ENCODE measurements at places on chromosomes 13 and 19.

GRCh38 chr13:26819046-26819445 lies 58.5 kb upstream of the GPR12 start:
- peak; percentile 22 for DNase-seq

DNA sequence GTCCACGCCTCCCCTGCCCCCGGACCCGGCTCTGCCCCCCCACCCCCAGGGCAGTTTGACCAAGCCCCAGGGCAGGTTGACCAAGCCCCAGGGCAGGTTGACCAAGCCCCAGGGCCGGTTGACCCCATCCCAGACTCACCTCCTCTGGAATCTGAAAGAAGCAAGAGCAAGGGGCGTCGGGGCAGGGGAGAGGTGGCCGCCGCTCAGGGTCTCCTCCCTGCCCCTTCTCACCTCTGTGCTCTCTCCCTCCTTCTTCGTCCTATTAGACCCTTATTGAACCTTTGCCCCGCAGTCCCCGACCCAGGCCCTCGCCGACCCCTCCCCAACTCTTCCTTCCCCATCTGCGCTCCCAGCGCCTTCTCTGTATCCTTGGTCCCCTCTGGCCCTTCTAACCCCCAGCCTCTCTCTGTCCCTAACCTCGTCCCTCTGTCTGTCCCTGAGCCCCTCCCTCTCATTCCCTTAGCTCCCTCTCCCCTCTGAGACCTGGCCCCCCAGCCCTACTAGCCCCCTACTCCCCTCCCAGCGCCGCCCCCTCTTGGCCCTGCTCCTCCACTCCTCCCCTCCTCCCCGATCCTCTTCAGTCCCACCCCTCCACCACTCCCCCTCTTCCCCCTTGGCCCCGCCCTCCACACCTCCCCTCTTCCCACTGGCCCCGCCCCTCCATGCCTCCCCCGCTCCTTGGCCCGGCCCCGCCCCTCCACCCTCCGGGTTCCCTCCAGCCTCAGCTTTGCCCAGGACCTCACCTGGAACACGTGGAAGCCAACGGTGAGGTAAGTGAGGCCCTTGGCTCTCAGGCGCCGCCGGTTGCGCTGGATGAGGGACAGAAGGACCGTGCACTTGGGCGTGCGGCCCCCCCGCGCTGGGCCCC lies 7.6 kb downstream of the CAPN12 start:
- DNase-seq = peak; percentile 81

DNA sequence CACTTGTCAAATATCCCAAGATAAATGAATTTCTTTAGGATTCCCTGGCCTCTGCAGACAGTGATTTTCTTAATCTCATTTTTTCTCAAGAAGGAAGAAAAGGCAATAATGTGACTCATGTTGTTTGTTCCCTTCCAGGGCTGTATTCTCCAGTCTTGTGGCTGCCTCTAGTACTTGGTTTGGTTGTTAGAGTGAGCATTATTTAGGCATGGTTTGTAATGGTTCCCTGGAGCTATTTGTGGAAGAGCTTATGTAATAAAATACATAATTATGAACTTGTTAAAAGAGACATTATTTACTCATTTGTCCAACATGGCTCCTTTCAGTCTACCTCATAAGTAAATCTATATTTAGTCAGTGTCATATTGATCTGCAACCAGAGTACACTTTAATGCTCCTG lies 270.4 kb downstream of the DCT start:
- DNase-seq = no peak

DNA sequence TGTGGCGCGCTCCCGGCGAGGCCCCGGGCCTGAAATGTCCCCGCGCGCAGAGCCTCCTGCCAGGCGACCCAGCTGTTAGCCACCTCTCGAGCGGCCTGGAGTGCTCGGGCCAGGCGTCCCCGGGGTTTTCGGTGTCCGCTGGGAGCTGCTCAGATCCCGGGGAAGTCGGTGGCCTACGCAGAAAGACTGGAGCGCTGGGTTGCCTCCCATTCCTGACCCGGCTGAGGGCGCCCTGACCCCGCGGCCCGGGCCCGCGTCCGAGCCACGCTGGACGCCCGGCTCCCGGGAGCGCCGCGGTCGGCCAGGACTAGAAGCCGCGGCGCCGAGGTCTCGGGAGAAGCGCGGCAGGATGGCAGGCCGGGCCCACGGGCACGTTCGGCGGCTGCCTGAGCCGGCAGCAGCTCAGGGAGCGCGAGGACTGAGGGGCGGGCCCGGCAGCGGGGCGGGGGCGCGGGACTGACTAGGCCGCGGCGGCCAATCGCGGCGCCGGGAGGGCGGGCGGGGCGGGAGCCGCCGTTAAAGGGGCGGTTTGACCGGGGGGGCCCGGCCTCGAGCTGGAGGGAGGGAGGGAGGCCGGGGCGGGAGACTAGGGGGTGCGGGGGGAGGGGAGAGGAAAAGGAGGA lies 1.3 kb upstream of the ZIC2 start:
- peak; percentile 89 for DNase-seq

DNA sequence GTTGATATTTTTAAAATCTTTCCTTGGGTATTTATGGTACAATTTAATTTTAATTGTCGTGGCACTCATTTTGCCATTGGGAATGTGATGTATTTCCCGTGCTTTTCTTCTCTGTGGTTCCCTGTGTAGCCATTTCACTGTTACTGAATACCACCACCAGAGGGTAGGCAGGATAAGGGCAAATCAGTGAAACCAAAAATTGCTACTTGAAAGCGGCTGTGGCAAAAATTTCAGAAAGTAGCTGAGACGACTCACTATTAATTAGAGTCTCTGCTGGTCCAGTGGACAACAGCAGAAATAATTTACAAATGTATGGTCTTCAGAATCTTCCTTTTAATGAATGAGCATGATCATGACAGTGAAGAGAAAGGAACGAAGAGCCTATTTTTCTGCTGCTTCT lies 34.4 kb upstream of the MIR17HG start:
- DNase-seq = no peak

GRCh38 chr13:97284558-97284957 lies 62.4 kb downstream of the MBNL2 start:
- no peak for DNase-seq

DNA sequence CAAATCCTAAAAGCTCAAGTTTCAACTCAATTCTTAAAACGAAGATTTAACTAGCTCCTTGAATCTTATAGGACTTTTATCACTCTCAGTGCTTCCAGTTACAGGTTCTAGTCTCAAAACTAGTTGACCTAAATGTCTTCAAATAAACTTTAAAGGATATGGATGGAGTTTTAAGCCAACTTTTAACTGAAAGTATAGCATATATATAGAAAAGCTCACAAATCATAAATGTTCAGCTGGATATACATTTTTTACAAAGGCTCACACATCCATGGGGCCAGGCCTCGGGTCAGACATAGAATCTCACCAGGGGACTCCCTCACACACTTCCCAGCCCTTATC lies 47.1 kb upstream of the ARHGEF7 start:
- DNase-seq = no peak

- DNase-seq = no peak
These were observed 9.5 kb downstream of the ADAMTSL5 start for GRCh38 chr19:1503089-1503924.

GRCh38 chr19:14337510-14337909 lies 43.7 kb upstream of the ADGRE5 start:
- DNase-seq = no peak

GRCh38 chr19:10936661-10937084 lies 8.1 kb downstream of the TIMM29 start:
- peak; percentile 83 for DNase-seq

GRCh38 chr19:2613507-2614295 lies 88.8 kb downstream of the GNG7 start:
- DNase-seq = peak; percentile 75

DNA sequence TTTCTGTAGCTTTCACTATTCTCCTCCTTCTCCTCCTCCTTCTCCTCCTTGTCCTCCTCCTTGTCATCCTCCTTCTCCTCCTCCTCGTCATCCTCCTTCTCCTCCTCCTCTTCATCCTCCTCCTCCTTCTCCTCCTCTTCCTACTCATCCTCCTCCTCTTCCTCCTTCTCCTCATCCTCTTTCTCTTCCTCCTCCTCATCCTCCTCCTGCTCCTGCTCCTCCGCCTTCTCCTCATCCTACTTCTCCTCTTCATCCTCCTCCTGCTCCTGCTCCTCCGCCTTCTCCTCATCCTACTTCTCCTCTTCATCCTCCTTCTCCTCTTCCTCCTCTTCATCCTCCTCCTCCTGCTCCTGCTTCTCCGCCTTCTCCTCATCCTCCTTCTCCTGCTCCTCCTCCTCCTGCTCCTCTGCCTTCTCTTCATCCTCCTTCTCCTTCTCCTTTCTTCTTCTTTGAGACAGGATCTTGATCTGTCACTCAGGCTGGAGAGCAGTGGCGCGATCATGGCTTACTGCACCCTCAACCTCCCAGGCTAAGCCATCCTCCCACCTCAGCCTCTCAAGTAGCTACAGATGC lies 36.3 kb downstream of the TRPM4 start:
- DNase-seq = no peak

DNA sequence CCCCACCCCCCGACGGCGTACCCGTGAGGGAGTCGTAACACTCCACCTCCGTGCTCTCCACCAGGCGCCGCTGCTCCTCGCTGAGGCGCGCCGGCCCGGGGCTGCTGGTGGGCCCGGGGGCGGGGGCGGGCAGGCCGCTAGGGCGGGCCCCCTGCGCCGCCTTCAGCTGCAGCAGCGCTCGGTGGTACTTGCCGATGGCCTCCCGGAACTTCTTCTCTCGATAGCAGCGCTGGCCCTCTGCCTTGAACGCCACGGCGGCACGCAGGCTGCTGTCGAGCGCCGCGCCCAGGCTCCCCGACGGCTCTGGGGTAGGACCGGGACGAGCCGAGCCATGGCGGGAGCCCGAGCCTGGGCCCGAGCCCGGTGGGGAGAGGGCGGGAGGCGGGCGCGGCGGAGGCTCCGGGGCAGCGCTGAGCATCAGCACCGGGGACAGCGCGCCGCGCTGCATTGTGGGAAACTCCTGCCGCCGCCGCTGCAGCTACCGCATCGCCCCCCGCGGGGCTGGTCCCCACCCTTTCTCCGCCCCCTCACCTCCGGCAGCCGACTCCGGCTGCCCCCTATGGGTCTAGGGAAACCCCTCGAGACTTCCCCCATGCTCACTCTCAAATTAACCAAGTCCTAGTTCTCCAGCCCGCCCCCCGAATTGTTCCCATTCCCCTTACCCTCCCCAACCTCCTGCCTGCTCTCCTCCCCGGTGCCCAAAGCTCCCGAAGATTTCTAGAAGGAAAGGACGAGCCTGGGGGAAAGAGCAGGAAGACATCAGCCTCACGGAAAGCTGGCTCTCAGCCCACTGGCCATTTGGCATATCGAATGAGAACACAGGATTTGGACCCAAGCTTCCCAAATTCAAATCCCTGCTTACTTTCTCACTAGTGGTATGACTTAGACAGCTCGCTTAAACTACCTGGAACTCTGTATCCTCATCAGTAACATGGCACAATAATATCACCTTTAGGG lies at the start of gene TTC9B:
TTC9B (minus strand) TSS at position 451 of the 957 bp plus-strand sequence; CDS start at position 448, 3 bp downstream.
- DNase-seq = peak; percentile 66

DNA sequence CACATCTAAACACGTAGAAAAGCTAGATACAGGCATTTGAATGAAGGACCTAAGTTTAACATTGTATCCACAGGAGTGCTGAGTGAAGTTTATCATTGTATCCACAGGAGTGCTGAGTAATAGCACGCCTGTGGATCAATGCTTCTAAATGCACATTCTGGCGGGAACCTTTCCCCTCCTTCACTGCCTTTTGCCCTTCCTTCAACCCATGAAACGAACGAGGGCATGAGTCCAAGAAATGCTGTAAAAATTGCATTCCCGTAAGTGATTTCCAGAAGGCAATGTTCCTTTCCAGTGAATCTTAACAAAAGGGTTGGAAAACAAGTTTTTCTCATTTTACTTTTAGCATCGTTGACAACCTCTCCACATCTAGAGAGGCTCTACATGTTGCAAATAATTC lies 88.1 kb downstream of the ZDHHC20 start:
- DNase-seq = no peak

GRCh38 chr13:73970421-73971055 lies 163.7 kb downstream of the KLF12 start:
- no peak for DNase-seq

DNA sequence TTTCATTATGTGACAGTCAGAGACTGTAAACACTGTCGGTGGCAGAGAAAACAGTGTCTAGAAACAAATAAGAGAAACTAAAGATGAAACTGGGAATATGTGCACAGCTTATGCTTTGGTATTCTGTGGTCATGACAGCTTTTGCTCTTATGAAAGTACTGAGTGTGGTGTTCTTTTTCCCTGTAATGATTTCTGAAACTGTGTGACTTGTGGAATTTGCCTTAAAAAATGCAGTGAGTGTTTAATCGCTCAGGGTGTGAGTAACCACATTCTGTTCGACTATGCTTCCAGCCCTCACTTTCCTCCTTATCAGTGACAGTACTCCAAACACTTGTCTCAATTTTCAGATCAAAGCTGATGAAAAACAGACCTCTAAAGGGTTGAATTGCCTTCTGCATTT lies 66.9 kb upstream of the DIAPH3 start:
- DNase-seq = peak; percentile 75

DNA sequence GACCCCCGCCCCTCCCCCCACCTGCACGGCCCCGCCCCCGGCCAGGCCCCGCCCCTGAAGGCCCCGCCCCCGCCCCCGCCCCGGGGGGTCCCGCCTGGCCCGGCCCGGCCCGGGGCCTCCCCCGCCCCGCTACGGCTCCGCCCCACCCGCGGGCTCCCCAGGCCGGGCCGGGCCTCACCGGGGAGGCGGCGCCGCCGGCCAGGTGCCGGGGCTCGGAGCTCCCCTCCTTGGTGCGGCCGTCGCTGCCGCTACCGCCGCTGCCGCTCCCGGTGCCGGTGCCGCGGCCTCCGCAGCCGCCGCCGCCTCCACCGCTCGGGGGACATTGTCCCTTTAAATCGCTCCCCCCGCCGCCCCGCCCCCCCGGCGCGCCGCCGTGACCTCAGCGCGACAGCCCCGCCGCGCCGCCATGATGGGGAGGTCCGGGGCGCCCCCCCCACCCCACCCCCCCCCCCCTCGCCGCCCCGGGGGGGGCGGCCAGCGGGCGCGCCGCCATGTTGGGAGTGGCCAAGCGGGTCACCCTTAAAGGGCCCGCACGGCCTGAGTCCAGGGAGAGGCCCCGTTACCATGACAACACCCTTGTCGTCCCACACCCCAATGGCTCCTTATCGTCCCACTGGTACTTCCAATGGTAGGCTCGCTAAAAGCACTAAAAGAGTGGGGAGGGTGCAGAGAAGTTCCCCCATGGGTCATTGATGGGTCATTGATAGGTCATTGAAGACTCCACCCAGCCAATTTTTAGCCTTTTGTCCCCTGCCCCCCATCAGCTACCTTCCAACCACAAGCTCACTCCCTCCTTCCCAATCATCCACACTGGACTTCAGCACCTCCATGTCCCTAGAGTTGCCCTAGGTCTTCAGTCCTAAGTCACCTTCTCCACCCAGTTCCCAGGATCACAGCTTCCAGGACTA lies at the start of gene WIZ:
WIZ (minus strand) TSS at position 337 of the 908 bp plus-strand sequence. CDS start 1,649 bp downstream, outside the sequence.
- DNase-seq = peak; percentile 83

GRCh38 chr13:62626771-62627170 lies 1211.1 kb upstream of the PCDH20 start:
- DNase-seq = no peak

DNA sequence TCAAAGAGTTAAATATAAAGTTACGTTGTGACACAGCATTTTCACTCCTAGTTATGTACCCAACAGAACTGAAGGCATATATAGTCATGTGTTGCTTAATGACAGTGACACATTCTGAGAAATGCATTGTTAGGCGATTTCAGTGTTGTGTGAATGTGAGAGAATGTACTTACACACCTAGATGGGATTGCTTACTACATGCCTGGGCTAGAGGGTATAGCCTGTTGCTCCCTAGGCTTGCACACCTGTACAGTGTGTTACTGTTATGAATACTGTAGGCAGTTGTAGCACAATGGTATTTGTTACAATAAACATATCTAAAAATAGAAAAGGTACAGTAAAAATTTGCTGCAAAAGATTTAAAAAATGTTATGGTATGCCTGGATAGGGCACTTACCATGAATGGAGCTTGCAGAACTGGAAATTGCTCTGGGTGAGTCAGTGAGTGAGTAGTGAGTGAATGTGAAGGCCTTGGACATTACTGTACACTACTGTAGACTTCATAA lies 89.2 kb downstream of the DHRS12 start:
- no peak for DNase-seq

GRCh38 chr19:46744005-46744691 lies 1.7 kb upstream of the FKRP start:
- no peak for DNase-seq
